Subcutaneous adipose tissue (tissue), 4 donors: ENCODE measurements at places on chromosomes 3 and 15. TPM values are rescaled to one million over a fixed set of nuclear protein-coding genes. Genes with fewer than 3 reads are reported as not detected.

Gene NANOGP8
- not detected for total RNA-seq

Gene UBL7
- 38.2 TPM for total RNA-seq

Gene SLC2A2
- total RNA-seq: not detected

Gene GOLGA8S
- total RNA-seq: 0.57 TPM

Gene ECE2
- not detected for total RNA-seq

Gene FAM174B
- 5.9 TPM for total RNA-seq

Gene LTK
- total RNA-seq: 2.4 TPM

Gene TMC3
- not detected for total RNA-seq

Gene LRRK1
- 21.6 TPM for total RNA-seq

Gene PSMA4
- 128 TPM for total RNA-seq
